ENCODE measurements at places on chromosomes 1 and 21.

- no peak overlapping the region for H3K4me3 ChIP-seq
- H3K36me3 ChIP-seq = no peaks in the 10 kb centered on the region
- no peak overlapping the region for H3K27ac ChIP-seq
- H3K4me1 ChIP-seq = no peaks in the 10 kb centered on the region
- no peak for DNase-seq
Observed at GRCh38 chr1:241007668-241008067, 349.3 kb downstream of the RGS7 start.

- no peaks in the 10 kb centered on the region for H3K27me3 ChIP-seq
- no peaks in the 10 kb centered on the region for H3K4me1 ChIP-seq
- no peak overlapping the region for H3K4me3 ChIP-seq
- no peak overlapping the region for H3K27ac ChIP-seq
- DNase-seq = peak; percentile 0
- peaks cover 6% of the 10 kb centered on the region for H3K36me3 ChIP-seq
Observed at GRCh38 chr21:36048357-36048756, 12.0 kb downstream of the SETD4 start.

- no peak for DNase-seq
- H3K4me3 ChIP-seq = peak overlapping the region; percentile 79
- H3K4me1 ChIP-seq = no peaks in the 10 kb centered on the region
- peak overlapping the region; percentile 94 for H3K27ac ChIP-seq
Observed at GRCh38 chr1:23558872-23559135, 497 bp downstream of the ID3 start.

GRCh38 chr1:210232511-210233215 lies at the start of gene SERTAD4:
TSS of gene SERTAD4 (plus strand) at chr1:210232796. CDS start at chr1:210237961, 5,165 bp downstream.
- H3K36me3 ChIP-seq = no peaks in the 10 kb centered on the region
- DNase-seq = peak; percentile 88
- H3K4me1 ChIP-seq = peaks cover 8% of the 10 kb centered on the region

GRCh38 chr1:30514137-30514654 lies 209.2 kb downstream of the MATN1 start:
- no peak overlapping the region for H3K27ac ChIP-seq
- no peaks in the 10 kb centered on the region for H3K36me3 ChIP-seq
- H3K4me3 ChIP-seq = no peak overlapping the region

DNA sequence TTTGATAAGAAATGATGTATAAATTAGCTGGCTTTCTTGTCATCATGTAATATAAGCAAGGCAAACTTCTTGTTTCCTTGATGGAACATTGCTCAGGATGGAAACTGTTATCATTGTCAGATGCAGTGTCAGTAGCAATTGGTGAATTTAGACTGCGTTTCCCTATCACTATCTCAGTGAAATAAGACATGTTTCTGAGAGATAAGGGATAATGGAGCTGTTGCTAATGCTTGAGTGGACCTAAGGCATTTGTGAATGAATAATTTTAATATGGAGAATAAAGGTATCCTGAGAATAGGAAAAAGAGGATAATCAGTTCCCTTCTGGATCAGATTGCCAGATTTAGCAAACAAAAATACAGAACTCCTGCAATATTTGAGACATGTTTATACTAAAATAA lies 160.9 kb downstream of the HLX start:
- no peaks in the 10 kb centered on the region for H3K36me3 ChIP-seq
- H3K27me3 ChIP-seq = no peaks in the 10 kb centered on the region
- DNase-seq = no peak
- H3K4me3 ChIP-seq = no peak overlapping the region
- H3K27ac ChIP-seq = no peak overlapping the region
- no peaks in the 10 kb centered on the region for H3K4me1 ChIP-seq

DNA sequence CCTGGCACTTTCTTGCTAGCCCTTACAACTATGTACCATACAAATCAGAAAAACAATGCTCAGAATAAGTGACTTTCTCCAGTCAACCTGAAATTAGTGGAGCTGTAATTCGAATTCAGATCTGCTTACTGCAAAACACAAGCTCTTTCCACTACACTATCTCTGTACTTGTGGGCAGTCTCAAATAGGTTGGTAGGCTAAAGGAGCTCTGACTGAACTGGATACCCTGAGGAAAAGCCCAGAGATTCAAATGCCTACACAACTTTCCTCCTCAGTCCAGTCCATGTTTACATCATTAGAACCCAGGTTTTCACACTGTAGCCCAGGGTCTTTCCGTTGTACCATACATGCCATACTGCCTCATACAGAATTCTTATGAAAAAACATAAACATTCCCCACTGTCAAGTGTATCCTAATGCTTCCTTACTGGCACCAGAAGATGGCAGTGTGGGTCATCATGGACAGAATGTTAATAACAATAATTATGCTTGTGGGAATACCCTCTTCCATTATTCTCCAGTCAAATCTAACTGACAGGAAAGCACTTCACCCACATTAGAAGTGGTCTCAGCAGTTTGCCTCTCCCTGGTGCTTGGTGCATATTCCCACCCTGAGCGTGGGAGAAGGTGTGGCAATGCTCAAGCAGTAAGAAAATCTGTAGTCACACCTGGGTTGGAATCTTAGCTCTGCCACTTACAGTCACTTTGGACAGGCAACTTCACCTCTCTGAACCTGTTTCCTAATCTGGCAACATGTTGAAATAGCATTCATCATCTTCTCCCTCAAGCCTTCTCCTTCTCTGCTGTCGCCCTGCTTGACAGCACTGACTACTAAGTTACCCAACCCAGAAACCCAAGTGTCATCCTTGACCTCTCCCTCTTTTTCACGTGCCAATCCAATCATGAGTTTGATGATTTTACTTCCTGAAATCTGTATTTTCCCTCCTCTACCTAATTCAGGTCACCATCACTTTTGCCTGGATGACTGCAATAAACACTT lies 14.4 kb upstream of the ZFYVE9 start:
- H3K36me3 ChIP-seq = no peaks in the 10 kb centered on the region
- H3K4me1 ChIP-seq = no peaks in the 10 kb centered on the region
- no peaks in the 10 kb centered on the region for H3K27me3 ChIP-seq
- no peak overlapping the region for H3K4me3 ChIP-seq
- H3K27ac ChIP-seq = no peak overlapping the region

GRCh38 chr21:14842601-14843000 lies 222.2 kb downstream of the NRIP1 start:
- no peak overlapping the region for H3K27ac ChIP-seq
- no peak for DNase-seq
- H3K36me3 ChIP-seq = no peaks in the 10 kb centered on the region
- H3K4me1 ChIP-seq = no peaks in the 10 kb centered on the region
- no peak overlapping the region for H3K4me3 ChIP-seq
- no peaks in the 10 kb centered on the region for H3K27me3 ChIP-seq

DNA sequence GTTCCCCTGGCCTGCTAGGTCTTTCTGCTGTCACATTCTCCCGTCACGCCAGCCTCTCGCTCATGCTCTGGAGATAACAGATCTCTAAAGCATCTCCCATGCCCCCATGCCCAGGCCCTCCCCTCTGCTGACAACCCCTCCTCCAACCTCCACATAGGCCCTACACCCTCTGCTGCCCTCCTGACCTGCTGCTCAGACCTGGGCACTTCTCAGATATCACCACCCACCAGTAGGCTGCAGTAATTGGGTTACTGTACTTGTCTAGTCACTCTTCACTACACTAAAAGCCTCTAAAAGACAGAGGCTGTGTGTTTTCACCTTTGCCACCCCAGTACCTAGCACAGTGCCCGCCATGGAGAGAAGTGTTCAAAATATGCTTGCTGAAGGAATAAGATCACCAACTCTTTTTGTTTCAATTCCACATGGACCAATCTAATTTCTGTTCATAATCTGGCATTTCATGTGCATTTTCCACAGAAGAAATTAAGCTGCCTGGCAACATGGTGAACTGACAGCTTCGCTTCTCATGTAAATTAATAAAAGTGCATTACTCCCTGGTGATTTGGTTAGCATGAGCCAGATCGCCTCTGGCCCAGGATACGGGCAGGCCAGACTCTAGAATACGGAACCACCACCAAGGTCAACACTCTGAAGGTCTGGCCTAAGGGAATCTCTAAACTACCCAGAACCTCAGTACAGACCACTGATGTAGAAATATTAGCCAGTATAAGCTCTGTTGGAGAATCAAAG lies 20.7 kb downstream of the LBR start:
- no peaks in the 10 kb centered on the region for H3K36me3 ChIP-seq
- H3K27ac ChIP-seq = no peak overlapping the region
- H3K27me3 ChIP-seq = no peaks in the 10 kb centered on the region
- no peaks in the 10 kb centered on the region for H3K4me1 ChIP-seq

GRCh38 chr1:204645666-204646065 lies 39.9 kb downstream of the LRRN2 start:
- H3K27me3 ChIP-seq = no peaks in the 10 kb centered on the region
- H3K27ac ChIP-seq = no peak overlapping the region
- no peak overlapping the region for H3K4me3 ChIP-seq
- no peaks in the 10 kb centered on the region for H3K4me1 ChIP-seq
- no peak for DNase-seq

DNA sequence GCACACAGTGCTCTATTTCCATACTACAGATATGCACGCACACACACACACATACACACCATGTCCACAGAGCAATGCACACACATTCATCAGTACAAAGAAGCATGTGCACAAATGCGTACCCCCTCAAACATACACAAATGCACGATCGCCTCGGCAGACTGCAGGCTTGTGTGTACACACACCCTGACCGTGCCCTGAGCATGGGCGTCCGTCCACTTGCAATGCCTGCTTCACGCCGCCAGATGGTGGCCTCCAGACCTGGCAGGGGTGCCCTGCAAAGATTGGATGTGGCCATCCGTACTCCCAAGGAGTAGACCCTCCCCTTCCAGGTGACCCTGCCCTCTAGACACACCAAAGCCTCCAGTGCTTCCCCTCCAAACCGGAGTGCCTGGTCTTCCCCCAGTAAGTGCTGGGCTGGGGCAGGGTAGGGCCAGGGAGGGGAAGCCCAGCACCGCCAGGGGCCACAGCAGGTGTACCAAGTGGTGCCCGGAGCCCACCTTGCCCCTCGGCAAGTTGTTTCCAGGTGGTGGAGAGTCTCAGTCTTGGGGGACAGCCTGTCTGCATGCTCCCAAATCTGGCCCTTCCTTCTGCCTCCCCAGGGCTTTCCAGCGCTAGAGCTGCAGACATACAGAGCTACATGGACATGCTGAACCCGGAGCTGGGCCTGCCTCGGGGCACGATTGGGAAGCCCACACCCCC lies 20.6 kb downstream of the ESPN start:
- peaks cover 25% of the 10 kb centered on the region for H3K27me3 ChIP-seq
- H3K36me3 ChIP-seq = no peaks in the 10 kb centered on the region
- no peak overlapping the region for H3K27ac ChIP-seq

GRCh38 chr1:32380057-32380456 lies 14.2 kb downstream of the BSDC1 start:
- no peak overlapping the region for H3K4me3 ChIP-seq
- no peaks in the 10 kb centered on the region for H3K27me3 ChIP-seq
- DNase-seq = no peak
- H3K36me3 ChIP-seq = peaks cover 27% of the 10 kb centered on the region

GRCh38 chr1:59814180-59814900 lies 409 bp upstream of the HOOK1 start:
- H3K27ac ChIP-seq = peak overlapping the region; percentile 90
- peak; percentile 95 for DNase-seq
- H3K4me1 ChIP-seq = no peaks in the 10 kb centered on the region

DNA sequence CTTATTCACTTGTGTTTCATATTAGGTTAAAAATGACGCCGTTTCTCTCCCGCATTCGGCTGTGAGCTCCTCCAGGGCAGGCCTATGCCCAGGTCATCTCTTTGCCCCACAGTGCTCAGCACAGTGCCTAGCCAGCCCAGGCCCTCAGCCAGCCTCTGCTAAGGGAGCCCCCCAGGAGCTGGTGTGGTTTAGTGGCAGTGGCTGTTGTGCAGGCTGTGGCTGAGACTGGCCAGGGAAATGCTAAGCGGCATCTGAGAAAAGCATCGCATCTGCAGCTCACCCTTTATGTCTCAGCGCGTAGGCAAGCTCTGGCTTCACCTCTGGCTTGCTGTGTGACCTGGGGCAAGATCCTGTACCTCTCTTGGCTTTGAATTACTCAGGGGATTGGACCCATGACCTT lies 275.1 kb downstream of the TRABD2B start:
- no peak for DNase-seq
- no peaks in the 10 kb centered on the region for H3K27me3 ChIP-seq
- H3K36me3 ChIP-seq = no peaks in the 10 kb centered on the region
- no peak overlapping the region for H3K4me3 ChIP-seq
- no peaks in the 10 kb centered on the region for H3K4me1 ChIP-seq

DNA sequence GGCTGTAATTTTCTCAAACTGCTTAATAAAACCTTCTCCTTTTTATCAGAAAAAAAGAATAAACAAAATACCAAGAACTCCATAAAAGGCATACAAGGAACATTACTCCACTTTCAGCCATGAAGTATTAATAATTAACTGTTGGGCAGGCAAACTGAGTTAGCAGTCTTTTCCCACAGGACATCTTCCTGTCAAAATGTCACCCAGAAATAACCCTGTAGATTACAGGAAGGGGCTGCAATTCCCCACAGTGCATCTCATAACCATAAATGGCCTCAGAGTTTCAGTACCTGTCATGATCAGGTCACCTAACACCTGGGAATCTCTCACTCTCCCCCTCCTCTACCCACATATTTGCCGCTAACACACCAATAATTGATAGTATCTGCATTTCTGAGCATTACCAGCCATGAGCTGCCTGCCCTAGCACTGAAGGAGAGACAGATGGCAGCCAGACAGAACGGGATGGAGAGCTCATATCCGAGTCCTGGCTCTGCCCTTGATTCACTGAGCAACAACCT lies 475.0 kb downstream of the SMYD3 start:
- no peaks in the 10 kb centered on the region for H3K4me1 ChIP-seq
- H3K4me3 ChIP-seq = no peak overlapping the region
- H3K27me3 ChIP-seq = no peaks in the 10 kb centered on the region
- H3K27ac ChIP-seq = no peak overlapping the region

DNA sequence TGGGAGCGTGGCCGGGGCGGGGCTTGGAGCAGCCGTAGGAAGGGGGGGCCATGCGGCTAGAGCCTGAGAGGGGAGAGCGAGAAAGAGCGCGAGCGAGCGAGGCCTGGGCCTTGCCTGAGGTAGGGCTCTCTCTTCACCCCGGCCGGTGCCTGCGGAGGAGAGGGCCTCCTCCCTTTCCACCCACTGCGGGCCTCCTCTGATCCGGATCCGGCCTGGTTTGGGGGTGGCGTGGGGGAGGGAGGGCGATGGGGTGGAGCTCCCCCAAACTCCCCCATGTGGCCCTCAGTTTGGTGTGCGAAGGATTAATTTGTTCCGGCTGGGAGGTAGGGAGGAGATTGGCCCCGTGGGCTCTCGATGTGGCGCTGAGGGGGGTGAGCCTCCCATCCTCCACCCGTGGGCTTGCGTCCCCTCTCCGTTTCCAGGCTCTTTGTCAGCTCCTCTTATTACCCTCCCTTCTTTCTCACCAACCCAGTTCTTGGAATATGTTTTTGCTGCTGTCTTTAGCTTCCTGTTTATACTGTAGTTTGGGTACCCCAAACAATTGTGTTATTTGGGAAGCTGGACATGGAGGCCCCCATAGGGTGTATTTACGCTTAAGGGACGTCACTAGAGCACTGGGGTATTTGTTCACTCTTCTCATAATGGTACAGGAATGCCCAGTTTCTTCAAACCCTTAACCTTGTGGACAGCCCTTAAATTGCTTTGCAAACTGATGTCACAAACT lies 685 bp downstream of the UBAP2L start:
- H3K27ac ChIP-seq = peak overlapping the region; percentile 100
- no peaks in the 10 kb centered on the region for H3K36me3 ChIP-seq
- no peaks in the 10 kb centered on the region for H3K27me3 ChIP-seq
- DNase-seq = peak; percentile 55
- H3K4me1 ChIP-seq = peaks cover 26% of the 10 kb centered on the region
- peak overlapping the region; percentile 91 for H3K4me3 ChIP-seq

- H3K36me3 ChIP-seq = no peaks in the 10 kb centered on the region
- DNase-seq = no peak
- peaks cover 5% of the 10 kb centered on the region for H3K27me3 ChIP-seq
- H3K4me3 ChIP-seq = no peak overlapping the region
- H3K4me1 ChIP-seq = peaks cover 2% of the 10 kb centered on the region
Observed at GRCh38 chr1:2539312-2539907, 9.3 kb upstream of the HES5 start.

Measured in breast epithelium (tissue), 4 donors.